ENCODE measurements at places on chromosomes 3 and 15.

DNA sequence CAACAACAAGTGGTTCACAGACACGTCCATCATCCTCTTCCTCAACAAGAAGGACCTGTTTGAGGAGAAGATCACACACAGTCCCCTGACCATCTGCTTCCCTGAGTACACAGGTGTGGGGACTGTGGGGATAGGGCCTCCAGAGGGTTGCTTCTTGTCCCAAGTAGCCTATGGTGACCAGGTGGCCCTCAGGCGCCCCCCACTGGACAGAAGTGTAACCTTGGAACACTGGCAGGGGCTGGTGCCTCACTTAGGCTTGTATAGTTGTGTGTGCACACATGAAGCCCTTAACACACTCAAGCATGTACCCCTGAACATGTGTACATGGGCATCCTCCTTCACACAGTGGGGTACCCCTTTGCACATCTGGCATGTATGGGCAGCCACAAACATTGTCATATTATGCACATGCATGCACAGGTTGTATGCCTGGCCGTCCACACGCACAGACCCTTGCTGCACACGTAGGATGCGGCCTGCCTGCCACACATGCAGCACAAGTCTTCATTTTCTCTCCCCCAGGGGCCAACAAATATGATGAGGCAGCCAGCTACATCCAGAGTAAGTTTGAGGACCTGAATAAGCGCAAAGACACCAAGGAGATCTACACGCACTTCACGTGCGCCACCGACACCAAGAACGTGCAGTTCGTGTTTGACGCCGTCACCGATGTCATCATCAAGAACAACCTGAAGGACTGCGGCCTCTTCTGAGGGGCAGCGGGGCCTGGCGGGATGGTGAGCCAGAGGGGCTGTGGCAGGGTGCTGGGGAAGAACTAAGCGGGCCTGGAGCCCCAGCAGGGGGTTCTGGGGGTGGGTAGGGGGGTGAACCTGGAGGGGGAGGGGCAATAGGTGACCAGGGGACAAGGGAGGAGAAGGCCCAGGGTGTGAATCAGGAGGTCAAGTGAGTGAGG is 11.7 kb upstream of the SEMA3B start:
- DNase-seq = no peak

- DNase-seq = no peak
These were observed 13.6 kb downstream of the KLF15 start for GRCh38 chr3:126343649-126344035.

GRCh38 chr3:10173095-10173925 is 8.6 kb downstream of the IRAK2 start:
- DNase-seq = no peak

DNA sequence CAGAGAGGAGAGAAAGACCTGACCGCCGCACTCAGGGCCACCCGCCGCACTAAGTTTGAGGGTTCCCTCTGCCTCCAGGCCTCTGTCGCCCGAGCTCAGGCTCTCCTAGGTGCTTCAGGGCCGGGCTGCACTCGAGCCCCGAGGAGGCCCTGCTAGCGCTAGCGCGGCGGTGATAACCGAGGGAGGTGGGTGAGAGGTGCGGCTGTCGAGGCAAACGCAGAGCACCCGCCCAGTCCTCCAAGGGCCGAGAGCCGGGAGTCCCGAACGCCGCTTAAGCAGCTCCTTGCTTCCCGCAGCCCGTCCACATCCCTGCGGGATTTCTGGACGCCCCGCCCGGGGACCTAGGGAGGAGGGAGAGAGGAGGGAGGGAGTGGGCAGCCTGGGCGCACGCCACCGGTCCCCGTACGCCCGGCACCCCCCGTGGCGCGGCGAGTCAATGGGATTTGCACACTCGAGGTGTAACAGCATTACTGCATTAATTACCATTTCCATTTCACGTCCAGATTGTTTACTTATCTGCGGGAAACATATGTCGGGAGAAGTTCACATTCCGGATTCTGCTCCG is 6.8 kb downstream of the SOX14 start:
- no peak for DNase-seq

DNA sequence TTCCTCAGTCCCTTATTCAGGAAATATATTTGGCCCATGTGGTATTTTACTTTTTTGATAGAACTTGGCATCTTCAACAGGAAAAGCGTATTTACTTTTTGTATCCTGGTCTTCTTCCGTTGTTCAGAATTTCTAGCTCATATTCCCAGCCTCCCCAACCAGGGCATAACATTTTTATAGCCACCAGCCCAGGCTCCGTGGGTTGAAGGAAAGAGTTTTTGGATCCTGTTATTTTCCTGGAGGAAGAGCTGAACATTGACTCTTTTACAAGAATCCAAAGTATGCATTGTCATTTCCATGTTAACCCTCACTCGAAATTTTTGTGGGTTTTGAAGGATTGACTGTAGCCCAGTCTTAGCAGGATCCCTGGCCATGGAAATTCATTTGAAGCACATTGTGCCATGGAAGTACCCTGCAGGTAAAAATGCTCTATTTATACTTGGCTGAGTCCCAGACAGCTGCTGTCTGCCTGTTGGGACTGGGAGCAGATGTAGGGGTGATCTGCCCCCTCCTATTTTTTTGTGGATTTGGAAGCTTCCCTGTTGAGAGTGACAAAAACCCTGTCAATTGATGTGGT is 98.8 kb downstream of the AKAP13 start:
- DNase-seq = no peak

GRCh38 chr3:18431266-18431665 is 6.1 kb upstream of the SATB1 start:
- DNase-seq = no peak

GRCh38 chr15:90872486-90873184 is 4.2 kb downstream of the FURIN start:
- DNase-seq = peak; percentile 28

GRCh38 chr15:76983590-76984375 is 11.1 kb upstream of the PSTPIP1 start:
- no peak for DNase-seq

- no peak for DNase-seq
These were observed 152.6 kb downstream of the BBX start for GRCh38 chr3:107675233-107675900.

DNA sequence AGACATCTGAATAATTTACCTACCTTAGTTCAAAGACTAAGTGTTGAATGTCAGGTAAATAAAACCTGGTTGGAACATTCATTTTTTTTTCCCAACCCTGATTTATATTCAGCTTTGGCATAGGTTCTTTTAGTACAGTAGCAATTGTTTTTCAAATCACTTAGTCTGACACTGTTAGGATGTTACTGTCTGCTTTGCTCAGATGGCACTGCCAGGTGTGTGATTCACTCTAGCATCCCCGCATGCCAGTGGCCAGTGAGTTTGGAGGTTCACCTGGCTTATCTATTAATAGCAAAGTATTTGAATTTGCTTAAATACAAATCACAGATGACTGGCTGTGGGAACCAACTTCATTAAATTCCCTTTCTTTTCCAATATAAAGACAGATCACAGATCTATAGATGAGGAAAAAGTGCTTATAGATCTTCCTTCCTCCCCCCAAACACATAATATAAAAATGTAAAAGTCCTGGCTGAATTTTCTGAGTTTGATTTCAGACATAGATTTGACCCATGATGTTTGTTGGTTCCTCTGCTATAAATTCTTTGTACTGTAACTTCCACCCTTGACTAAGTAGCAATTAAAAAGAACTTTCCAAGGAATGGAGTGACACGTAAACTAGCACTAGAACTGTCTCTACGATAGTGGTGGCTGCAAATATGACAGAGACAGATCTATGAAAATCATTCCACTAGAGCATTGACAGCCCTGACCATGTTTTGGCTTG is 3.9 kb downstream of the THBS1 start:
- DNase-seq = no peak

GRCh38 chr15:50256188-50257041 is 9.1 kb downstream of the HDC start:
- no peak for DNase-seq

DNA sequence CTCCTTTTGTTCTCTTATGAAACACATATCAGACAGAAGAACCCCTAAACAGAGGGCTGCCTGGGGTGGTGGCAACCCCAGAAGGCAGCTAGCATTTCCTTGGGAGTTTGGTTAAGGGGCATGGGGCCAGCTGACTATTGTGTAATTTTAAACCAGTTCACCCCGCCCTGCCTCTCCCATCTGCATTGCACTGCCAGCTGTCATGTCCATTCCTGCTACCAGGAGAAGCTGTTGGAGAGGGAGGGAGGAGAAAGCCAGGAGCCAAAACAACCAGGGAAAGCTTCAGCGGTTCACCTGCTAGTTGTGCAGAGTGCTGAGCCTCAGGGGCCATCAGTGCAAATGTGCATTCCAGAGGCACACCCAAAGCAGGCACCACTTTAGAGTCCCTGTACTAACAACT is 47.6 kb upstream of the ATP1B3 start:
- no peak for DNase-seq

DNA sequence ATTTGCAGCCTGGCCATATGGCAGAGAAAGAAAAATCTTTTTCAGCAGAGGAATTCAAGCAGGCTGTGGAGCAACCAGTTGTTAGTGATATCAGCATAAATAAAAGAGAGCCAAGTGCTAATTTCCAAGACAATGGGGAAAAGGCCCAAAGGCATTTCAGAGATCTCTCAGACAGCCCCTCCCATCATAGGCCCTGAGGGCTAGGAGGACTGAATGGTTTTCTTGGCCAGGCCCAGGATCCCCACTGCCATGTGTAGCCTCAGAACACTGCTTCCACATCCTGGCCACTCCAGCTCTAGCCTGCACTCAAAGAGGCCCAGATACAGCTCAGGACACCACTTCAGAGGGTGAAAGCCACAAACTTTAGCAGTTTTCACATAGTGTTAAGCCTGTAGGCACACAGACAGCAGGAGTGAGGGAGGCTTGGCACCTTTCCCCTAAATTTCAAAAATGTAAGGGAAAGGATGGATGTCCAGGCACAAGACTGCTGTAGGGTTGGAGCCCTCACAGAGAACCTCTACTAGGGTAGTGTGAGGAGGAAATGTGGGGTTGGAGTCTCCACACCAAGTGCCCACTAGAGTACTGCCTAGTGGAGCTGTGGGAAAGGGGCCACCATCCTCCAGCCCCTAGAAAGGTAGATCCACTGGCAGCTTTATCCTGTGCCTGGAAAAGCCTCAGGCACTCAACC is 191.4 kb downstream of the TBL1XR1 start:
- DNase-seq = no peak

DNA sequence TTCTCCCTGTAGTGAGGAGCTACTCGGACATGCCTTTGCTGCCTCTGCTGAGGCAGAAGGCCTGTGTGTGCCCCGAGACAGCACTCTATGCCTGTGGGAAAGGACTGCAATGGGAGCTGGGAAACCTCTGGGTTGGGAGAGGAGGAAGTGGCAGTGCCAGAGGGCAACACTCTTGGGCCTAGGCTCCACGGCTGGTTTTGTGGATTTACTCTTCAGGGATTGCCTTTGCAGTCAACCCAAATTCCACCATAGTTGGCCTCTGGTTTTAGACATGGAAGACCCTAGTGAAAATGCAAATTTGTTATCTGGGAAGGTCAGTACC is 46.8 kb downstream of the ITGA11 start:
- no peak for DNase-seq

GRCh38 chr3:196741249-196741889 is 1.7 kb downstream of the PAK2 start:
- no peak for DNase-seq

DNA sequence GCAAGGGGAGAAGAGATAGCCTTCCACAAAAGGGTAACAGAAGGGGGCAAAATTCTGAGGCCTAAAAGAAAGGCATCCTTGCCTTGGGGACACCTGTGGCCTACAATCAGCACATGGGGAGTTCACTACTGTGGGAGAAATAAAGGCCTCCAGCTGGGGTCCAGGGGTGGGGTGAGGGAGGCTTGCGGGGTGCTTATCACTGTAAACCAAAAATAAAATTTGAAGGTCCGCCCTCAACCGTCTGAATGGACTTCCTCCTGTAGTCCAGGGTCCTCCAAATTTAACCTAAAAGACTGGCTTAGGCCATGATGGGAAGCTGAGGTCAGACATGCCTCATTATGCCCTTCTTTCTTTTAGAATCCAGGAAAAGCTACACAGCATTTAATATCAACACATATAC is 2.1 kb upstream of the POLR2M start:
- DNase-seq = no peak

DNA sequence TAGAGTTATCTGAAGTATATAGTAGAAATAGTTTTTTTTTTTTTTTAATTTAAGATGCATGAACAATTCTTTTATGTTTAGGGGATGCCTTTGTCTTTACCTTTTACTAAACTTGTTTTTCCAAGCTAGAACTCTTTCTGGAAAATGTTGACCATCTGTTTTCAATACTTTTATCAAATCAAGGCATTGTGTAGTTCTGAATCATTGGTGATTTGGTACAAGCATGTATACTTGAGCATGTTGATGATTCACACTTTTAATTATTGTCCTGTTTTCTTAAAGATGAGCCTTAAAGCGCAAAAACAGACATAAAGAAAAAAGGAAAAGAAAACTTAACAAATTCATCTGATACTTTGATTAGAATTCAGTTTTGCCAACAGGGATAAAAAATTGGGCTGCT is 28.3 kb downstream of the PDCD6IP start:
- DNase-seq = no peak

DNA sequence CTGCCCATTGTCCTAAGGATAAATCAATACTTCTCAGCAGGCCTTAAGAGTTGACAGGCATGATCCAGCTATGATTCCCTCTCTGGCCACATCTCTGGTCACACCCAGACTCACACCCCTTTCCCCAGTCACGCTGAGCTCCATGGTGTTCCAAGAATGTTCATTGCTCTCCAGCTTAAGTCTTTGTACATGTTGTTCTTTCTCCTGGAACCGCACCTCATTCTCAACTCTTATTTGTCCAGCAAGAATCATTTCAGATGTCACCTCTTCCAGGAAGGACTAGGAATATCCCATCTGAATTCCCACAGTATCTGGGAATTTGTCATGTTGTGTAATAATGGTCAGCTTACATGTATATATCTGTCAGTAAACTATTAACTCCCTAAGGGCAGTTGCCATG is 118.3 kb upstream of the GALNT15 start:
- no peak for DNase-seq

DNA sequence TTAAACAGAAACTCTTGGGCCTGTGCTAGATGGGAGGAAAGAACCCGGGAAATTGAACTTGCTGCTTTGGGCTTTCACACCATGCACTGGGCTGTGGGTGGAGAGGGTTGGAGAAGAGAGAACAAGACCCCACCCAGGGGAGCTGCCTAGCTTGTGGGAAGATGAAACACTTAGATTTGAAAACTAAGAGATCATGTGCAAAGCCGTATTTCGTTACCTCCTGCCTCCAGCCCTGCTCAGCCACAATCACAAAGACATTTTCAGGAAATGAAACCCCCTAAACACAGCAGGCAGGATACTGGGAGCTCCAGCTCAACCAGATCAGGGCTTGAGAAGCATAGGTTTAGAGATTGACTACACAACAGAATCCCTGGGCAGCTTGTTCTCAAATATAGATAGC is 183.0 kb upstream of the C2CD4B start:
- DNase-seq = no peak

DNA sequence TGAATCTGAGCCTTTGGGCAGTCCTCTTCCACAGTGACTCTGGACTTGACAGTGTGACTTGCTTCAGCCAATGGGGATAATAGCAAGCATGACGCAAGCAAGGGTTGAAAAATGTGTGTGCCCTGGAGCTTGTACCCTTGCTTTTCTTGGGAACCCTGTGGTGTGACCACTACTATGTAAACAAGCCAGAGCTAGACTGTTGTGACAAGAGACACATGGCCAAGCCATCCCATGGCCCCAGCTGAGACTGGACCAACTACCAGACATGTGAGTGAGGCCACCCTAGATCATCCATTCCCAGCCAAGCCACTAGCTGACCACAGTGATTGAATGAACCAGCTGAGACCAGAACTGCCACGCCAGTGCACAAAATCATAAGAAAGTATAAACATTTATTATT is 11.8 kb downstream of the MYO1E start:
- DNase-seq = no peak

- no peak for DNase-seq
These were observed 46.5 kb upstream of the PDE8A start for GRCh38 chr15:84934942-84935729.

GRCh38 chr15:62931650-62932049 is 110.9 kb upstream of the TPM1 start:
- no peak for DNase-seq
